ENCODE measurements at places on chromosomes 12 and 14.
A peak's percentile ranks its signal among the peaks of the same experiment; 100 is the strongest.

GRCh38 chr12:21538061-21538653, 12.1 kb downstream of the SPX start:
- no peak for DNase-seq
- no peaks in the 10 kb centered on the region for H3K4me1 ChIP-seq
- H3K27me3 ChIP-seq: no peaks in the 10 kb centered on the region
- no peak overlapping the region for H3K27ac ChIP-seq
- no peaks in the 10 kb centered on the region for H3K36me3 ChIP-seq
- no peak overlapping the region for H3K4me3 ChIP-seq

DNA sequence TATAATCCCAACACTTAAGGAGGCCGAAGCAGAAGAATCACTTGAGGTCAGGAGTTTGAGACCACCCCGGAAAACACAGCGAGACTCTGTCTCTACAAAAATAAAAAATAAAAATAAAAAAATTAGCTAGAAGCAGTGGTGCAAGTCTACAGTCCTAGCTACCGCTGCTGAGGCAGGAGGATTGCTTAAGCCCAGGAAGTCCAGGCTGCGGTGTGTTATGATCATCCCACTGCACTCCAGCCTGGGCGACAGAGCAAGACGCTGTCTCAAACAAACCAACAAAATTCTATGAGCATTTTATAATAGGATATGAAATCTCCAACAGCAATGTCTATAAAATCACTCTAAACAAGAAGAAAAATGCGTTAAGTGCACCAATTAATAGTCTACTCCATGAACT, 75.3 kb downstream of the PPP1R12A start:
- H3K36me3 ChIP-seq: no peaks in the 10 kb centered on the region
- no peak for DNase-seq
- no peaks in the 10 kb centered on the region for H3K4me1 ChIP-seq
- H3K4me3 ChIP-seq: no peak overlapping the region
- no peak overlapping the region for H3K27ac ChIP-seq

GRCh38 chr12:4288296-4289131, 15.0 kb downstream of the CCND2 start:
- no peaks in the 10 kb centered on the region for H3K27me3 ChIP-seq
- no peak overlapping the region for H3K4me3 ChIP-seq
- DNase-seq: no peak
- H3K36me3 ChIP-seq: no peaks in the 10 kb centered on the region
- peak overlapping the region; percentile 8 for H3K27ac ChIP-seq

DNA sequence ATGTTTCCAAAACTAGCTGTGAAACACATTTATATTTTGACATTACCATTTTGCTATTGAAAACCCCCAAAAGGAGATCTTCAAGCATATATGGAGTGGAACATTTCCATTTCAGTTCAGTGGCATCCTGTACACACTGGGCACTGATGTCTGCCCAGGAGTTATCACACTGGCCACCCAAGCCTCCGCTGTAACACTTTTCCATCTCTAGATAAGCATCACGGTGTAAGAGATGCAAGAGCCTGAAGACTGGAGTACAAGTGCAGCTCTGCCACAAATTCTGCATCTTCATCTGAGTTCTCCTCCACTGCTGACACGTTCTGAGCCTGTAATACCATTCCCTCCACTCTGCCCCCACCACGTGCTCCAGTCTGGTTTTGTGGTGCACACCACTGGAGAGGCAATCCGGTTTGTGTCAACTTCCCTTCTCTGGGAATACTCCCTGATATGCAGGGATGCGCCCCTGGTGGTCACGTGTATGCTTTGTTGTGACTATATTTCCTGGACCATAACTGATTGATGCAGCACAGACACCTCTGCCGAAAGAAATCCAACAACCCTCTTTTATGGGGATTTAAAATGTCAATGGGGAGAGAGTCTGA, 12.7 kb downstream of the SPTLC2 start:
- H3K27me3 ChIP-seq: no peaks in the 10 kb centered on the region
- H3K27ac ChIP-seq: no peak overlapping the region
- no peak overlapping the region for H3K4me3 ChIP-seq
- H3K36me3 ChIP-seq: no peaks in the 10 kb centered on the region

DNA sequence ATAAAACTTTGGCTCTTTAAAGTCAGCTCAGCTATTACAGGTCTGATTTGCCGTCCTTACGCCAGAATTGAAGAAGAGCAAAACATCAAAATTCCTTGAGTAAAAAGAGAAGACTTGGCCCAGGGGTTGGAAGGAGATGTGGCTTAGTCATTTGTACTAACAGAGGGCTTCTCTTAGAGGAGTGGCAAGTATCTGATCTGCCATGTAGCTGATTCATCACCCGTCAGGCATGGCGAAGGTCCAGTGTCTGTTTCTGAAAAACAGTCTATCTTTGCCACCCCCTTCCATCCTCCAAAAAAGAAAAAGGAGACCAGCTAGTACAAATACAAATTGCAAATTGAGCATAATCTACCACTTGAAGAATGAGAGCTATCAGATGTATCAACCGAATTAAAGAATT, 91.9 kb downstream of the RAD52 start:
- H3K27ac ChIP-seq: peak overlapping the region; percentile 24
- no peaks in the 10 kb centered on the region for H3K4me1 ChIP-seq
- no peaks in the 10 kb centered on the region for H3K27me3 ChIP-seq
- DNase-seq: peak; percentile 58

- no peak overlapping the region for H3K4me3 ChIP-seq
- DNase-seq: no peak
- peaks cover 5% of the 10 kb centered on the region for H3K4me1 ChIP-seq
- no peak overlapping the region for H3K27ac ChIP-seq
These were observed 30.1 kb upstream of the FRMD6 start for GRCh38 chr14:51621654-51622053.

DNA sequence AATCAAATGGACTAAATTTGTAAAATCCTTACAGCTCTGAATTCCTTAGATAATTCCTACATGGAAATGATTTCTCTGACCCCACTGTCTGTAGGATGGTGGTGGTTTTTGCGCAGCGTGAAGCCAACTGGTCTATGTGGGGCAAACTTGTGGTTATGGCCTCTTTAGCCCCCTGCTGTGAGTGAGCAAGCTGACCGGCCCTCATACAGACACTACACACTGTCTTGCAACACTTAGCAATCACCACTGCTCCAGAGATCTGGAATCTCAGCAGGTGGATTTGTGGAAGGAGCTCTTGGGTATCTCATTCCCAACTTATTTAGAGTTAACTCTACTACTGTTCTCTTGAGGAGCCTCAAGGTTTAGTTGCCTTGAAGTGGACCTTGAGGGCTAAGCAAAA, 70.2 kb downstream of the SCN8A start:
- H3K4me3 ChIP-seq: no peak overlapping the region
- no peaks in the 10 kb centered on the region for H3K36me3 ChIP-seq
- H3K27ac ChIP-seq: no peak overlapping the region
- no peaks in the 10 kb centered on the region for H3K4me1 ChIP-seq
- no peak for DNase-seq

GRCh38 chr12:93733358-93733757, 56.2 kb downstream of the CRADD start:
- H3K4me3 ChIP-seq: no peak overlapping the region
- H3K36me3 ChIP-seq: no peaks in the 10 kb centered on the region
- H3K27ac ChIP-seq: no peak overlapping the region
- no peak for DNase-seq
- H3K27me3 ChIP-seq: no peaks in the 10 kb centered on the region

GRCh38 chr12:59646636-59647035, 50.8 kb downstream of the SLC16A7 start:
- no peak overlapping the region for H3K4me3 ChIP-seq
- DNase-seq: no peak
- no peaks in the 10 kb centered on the region for H3K36me3 ChIP-seq
- no peaks in the 10 kb centered on the region for H3K4me1 ChIP-seq

- no peak overlapping the region for H3K27ac ChIP-seq
- no peaks in the 10 kb centered on the region for H3K4me1 ChIP-seq
- no peaks in the 10 kb centered on the region for H3K27me3 ChIP-seq
- no peak overlapping the region for H3K4me3 ChIP-seq
These were observed 104.0 kb downstream of the C14orf39 start for GRCh38 chr14:60381909-60382308.

GRCh38 chr12:23399402-23399933, 550.0 kb downstream of the SOX5 start:
- DNase-seq: no peak
- no peak overlapping the region for H3K4me3 ChIP-seq
- H3K4me1 ChIP-seq: no peaks in the 10 kb centered on the region
- H3K27ac ChIP-seq: no peak overlapping the region

DNA sequence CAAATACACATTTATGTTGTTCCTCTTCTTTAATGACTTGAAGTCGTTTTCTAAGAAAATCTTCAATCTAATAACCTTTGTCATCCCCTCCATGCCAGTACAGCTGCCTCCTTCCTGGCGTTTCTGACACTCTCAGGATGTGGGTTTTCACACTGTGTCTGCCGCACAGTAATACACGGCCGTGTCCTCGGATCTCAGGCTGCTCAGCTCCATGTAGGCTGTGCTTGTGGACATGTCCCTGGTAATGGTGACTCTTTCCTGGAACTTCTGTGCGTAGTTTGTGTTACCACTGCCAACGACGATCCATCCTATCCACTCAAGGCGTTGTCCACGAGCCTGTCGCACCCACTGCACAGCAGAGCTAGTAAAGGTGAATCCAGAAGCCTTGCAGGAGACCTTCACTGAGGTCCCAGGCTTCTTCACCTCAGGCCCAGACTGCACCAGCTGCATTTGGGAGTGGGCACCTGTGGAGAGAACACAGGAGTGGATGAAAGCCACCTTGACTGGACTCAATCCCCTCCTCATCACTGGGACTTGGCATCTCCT, 1095.9 kb downstream of the TMEM121 start:
- H3K36me3 ChIP-seq: no peaks in the 10 kb centered on the region
- H3K4me1 ChIP-seq: no peaks in the 10 kb centered on the region
- no peaks in the 10 kb centered on the region for H3K27me3 ChIP-seq
- no peak overlapping the region for H3K4me3 ChIP-seq

GRCh38 chr12:51023625-51024382, 2.4 kb downstream of the SLC11A2 start:
- no peaks in the 10 kb centered on the region for H3K4me1 ChIP-seq
- no peak for DNase-seq
- H3K27me3 ChIP-seq: no peaks in the 10 kb centered on the region
- no peaks in the 10 kb centered on the region for H3K36me3 ChIP-seq

DNA sequence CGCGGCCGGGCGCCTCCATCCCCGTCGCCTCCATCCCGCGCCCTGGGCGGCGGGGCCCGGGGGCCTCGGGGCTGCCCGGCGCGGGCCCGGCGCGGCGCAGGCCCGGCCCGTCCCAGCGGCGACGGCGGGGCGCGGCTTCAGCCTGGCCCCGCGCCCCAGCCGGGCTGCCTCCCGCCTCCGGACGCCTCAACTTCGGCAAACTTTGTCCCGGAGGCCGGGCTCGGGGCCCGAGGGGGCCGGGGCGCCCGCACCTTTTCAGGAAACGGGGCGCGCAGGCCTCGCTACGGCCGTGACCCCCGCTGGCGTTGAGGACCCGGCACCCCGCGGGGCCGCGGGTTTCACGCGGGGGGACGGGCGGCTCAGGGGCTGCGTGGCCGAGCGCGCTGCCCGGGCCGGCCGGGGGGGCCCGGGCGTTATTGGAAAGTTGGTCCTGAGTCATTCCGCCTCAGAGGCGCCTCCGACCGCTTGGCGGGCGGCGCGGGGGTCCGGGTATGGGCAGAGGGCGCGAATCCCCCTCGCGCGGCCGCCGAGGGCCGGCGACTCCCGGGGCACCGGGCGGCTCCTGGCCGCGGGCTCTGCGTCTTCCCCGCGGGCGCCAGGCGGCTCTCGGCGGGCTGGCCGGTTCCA, 575 bp downstream of the TRAF3 start:
- peak overlapping the region; percentile 26 for H3K4me3 ChIP-seq
- no peak for DNase-seq
- no peaks in the 10 kb centered on the region for H3K4me1 ChIP-seq
- H3K27me3 ChIP-seq: no peaks in the 10 kb centered on the region

DNA sequence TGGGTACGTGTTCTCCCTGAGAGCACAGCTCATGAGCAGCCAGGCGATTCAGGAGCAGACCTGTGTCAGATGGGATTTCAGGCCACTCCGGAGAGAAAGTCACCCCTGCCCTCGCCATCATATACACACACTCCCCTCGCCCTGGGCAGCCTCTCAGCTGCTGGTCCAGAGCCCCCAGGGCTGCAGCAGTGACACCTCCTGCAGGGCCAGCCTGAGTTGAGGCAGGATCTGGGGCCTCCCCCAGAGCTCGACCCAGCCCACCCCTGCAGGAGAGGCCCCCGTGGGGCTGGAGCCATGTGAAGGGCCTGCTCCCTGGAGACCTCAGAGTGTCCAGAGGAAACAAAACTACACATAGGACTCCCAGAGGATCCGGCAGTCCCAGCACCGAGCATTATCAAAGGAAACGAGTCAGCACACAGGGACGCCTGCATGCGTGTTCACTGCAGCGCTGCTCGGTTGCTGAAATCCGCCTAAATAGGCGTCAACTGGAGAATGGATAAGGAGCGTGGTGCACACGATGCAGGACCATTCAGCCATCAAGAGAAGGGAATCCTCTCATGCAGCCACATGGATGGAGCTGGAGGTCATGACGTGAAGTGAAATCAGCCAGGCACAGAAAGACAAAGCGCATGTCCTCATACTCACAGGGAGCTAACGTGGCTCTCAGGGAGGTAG, 104.0 kb downstream of the TNFAIP2 start:
- H3K27ac ChIP-seq: no peak overlapping the region
- H3K4me1 ChIP-seq: no peaks in the 10 kb centered on the region
- H3K36me3 ChIP-seq: no peaks in the 10 kb centered on the region
- H3K4me3 ChIP-seq: no peak overlapping the region

- H3K36me3 ChIP-seq: no peaks in the 10 kb centered on the region
- no peak for DNase-seq
- no peaks in the 10 kb centered on the region for H3K4me1 ChIP-seq
- H3K27me3 ChIP-seq: no peaks in the 10 kb centered on the region
- no peak overlapping the region for H3K4me3 ChIP-seq
- no peak overlapping the region for H3K27ac ChIP-seq
These were observed 10.8 kb downstream of the SDSL start for GRCh38 chr12:113432986-113433385.

DNA sequence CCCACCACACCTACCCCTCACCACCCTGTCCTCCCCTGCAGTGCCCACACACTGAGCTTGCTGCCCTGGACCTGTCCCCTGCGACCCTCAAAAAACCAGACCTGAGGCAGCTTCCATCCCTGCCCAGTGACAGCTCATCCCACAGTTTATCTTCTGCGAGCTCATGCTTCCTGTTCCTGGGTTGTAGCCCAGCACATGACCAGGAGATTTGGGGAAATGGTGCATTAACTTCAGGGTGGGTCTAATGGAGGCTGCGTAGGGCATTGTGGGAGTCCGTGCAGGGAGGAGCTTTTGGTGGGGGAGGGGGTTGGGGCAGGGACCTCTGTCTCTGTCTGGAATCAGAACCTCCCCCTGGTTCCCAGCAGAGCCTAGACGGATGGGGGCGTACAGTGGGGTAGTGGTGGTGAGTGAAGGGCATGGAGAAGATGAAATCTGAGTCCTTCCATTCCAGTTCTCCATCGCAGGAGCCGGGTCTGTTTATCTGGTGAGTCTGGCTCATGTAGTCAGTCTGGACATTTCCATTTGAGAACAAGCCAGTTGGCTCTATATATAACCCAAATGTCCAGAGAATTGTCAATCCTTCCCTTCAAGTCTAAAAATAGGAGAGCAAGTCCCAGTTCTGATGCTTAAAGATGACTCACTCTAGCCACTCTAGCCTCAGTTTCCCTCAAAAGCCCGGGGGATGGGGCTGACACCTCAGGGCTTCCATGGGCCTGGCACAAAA, 270.9 kb downstream of the CACNA1C start:
- peaks cover 6% of the 10 kb centered on the region for H3K4me1 ChIP-seq
- H3K27ac ChIP-seq: peak overlapping the region; percentile 54
- no peaks in the 10 kb centered on the region for H3K36me3 ChIP-seq
- no peaks in the 10 kb centered on the region for H3K27me3 ChIP-seq
- no peak for DNase-seq
- H3K4me3 ChIP-seq: no peak overlapping the region

- H3K4me3 ChIP-seq: no peak overlapping the region
- peak overlapping the region; percentile 91 for H3K27ac ChIP-seq
- DNase-seq: no peak
- peaks cover 24% of the 10 kb centered on the region for H3K4me1 ChIP-seq
- H3K36me3 ChIP-seq: no peaks in the 10 kb centered on the region
These were observed 73.6 kb downstream of the RFLNA start for GRCh38 chr12:124368421-124369032.
